ENCODE measurements at places on chromosomes 16 and 17.

GRCh38 chr16:5841974-5842373 lies 744.4 kb upstream of the EEF2KMT start:
- DNase-seq, result no peak

- no peak for DNase-seq
These were observed 21.6 kb upstream of the PSMC5 start for GRCh38 chr17:63805591-63805990.

DNA sequence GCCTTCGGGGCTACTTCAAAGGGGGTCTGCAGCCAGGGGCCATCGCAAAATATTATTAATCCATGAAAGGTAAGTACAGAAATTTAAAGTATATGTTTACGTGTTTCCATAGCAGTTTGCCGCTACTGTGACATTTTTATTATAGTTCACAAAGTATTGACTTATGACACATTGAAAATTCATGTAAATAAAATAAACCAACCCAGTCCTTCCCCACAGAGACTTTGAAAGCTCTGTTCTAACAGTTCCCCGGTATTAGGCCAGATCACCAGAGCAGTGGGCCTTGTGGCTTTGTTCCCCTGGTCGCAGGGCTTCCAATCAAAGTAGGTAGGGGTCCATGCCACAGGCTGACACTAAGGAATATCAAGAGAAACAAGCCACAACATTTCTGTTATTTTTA lies 13.9 kb downstream of the KIAA0753 start:
- DNase-seq, result no peak

DNA sequence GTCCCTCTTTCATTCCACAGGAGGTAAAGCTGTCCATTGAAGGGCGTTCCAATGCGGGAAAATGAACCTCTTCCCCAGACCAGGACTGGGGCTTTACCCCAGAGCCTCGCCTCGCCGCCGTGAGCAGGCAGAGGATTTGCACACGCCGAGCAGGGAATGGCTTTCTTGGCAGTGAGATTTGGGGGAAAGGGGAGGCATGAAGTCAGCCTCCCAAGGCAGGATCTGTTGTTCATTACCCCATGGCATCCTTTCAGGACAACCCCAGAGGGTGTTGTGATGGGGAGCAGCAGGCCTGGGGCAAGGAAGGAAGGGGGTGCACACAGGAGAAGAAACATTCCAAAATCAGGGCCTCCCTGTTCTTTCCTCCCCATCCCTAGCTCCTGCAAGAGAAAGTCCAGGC lies 6.0 kb downstream of the ATXN1L start:
- no peak for DNase-seq

DNA sequence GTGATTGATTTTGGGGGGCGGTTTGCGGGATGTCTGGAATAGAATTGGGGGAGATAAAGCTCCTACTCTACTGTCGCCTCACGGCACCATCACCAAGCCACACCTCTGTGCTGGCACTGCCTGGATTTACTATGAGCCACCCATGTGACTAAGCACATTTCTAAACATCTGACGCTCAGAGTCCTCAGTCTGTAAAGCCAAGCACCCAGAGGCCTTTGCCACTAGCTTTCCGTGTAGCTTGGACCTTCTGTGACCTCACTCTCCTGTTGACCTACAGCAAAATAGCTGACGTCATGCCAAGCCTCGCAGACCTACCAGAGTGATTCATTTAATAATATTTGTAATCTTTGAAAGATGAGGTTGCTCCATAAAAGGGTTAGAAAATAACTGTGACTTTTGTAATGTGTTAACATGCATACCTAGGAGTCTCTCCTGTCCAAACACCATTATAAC lies 38.5 kb upstream of the MYOCD start:
- DNase-seq, result no peak

DNA sequence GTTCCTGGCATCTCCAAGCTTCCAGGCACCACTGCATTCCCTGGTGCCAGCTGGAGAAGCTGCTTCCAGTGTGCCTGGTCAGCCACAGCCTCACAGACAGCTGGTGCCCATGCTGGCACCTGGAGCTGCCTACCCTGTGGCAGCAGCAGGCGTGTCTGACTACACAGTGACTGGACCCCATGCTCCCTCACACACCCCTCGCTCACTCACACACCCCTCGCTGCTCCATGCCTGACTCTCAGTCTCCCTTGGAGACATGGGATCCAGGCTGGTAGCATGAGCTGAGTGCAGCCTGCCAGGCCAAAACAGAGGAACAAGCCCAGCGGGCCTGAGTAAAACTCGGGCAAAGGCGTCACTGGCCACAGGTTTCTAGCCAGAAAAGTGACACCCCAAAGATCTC lies 59.1 kb upstream of the SMIM36 start:
- DNase-seq, result no peak

DNA sequence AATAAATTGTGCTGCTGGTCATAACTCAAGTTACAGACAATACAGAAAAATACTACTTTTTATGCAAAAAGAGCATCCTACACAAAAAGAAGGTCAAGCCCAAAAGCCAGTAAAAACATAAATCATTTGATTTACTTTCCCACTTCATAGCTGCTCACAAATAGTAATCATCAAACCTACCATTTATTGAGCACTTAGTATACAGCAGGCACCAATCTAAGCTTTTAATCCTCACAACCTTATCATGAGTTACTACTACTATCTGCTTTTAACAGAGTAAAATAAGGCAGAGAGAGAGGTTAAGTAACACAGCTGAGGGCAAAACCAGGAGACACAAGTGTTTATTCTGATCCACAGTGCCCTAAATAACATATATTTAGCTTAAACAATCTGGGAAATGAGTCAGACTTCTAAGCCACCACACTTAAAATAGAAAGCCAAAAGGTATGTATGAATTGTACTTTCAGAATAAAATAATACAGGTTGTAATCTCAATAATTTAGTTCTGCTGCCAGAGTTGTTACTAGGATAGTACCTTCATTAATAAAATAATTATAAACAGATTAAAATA lies 1.7 kb upstream of the AARS1 start:
- no peak for DNase-seq

DNA sequence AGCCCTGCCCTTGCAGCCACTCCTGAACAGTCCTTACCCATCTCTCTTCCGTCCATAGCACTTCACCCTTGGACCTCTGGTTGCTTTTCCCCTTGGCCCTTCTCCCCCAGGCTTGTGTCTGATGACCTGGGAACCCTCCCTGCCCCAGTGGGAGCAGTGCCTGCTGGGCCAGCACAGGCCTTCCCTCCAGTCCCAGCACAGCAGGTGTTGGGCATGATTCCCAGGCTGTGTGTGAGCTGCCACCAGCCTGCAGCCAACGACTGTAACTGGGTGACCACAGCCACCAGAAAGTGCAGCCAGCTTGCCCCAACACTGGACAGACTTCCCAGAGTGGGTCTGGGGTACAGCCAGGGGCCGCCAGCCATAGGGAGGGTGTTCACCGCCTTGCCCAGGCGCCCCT lies 30.0 kb downstream of the CRAMP1 start:
- DNase-seq, result no peak

Measured in eye (tissue), 1 donor.